ENCODE measurements at places on chromosomes 2 and 18. TPM values are rescaled to one million over a fixed set of nuclear protein-coding genes. Genes with fewer than 3 reads are reported as not detected.

TRIM54 gene
- total RNA-seq: not detected

- no peak for DNase-seq
- H3K36me3 ChIP-seq: no peaks in the 10 kb centered on the region
- H3K27ac ChIP-seq: no peak overlapping the region
- H3K4me1 ChIP-seq: 0 out of 2 replicates have a peak, but pooled peaks cover 7% of the 10 kb centered on the region
- no peak overlapping the region for H3K4me3 ChIP-seq
- no peaks in the 10 kb centered on the region for H3K27me3 ChIP-seq
Measured at GRCh38 chr2:9748577-9748976, 94.7 kb upstream of the TAF1B start.

- H3K36me3 ChIP-seq: no peaks in the 10 kb centered on the region
- no peak overlapping the region for H3K27ac ChIP-seq
- DNase-seq: no peak
- no peaks in the 10 kb centered on the region for H3K4me1 ChIP-seq
- no peak overlapping the region for H3K4me3 ChIP-seq
- H3K27me3 ChIP-seq: no peaks in the 10 kb centered on the region
Measured at GRCh38 chr2:178295115-178295514, 100.8 kb downstream of the OSBPL6 start.

DNA sequence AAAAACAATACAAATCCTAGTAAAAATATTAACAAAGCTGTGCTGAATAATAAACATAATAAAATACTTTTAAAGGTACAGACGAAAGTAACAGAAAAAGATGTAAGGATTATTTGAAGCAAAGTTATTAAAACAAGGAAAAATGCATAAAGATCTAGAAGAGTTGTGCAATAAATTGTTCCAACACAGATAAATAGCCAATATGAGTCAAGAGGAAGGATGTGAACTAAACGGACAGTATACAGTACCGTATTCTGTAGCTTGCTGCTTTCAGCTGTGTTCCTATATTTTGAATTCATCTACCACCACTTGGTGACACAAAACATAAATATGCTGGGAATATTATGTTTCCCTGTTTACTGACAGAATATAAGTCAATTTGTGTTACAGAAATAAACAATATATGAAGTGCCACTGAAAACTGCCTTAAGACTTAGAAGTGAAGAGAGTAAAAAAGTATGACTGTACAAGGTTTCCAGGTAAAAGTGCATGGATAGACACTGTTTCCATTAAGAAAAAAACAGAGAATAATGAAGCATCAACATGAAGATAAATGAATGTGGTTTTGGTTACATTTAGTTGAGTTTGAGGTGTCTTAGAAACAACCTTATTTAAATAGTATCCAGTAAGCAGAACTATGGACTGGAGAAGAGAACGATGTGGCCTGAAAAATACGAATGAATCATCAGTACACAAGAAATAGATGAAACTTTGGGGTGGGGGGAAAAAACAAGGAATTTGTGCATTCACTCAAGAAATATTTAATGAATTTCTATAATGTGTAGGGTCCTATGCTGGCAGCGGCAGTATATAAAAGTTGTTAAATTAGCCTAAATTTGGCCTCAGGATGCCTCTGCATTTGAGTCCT lies 13.1 kb downstream of the PPP3R1 start:
- H3K27me3 ChIP-seq: no peaks in the 10 kb centered on the region
- no peak overlapping the region for H3K4me3 ChIP-seq
- peaks cover 88% of the 10 kb centered on the region for H3K4me1 ChIP-seq
- no peak overlapping the region for H3K27ac ChIP-seq
- DNase-seq: no peak

GRCh38 chr18:65942854-65943253 lies 192.0 kb downstream of the CDH7 start:
- H3K36me3 ChIP-seq: no peaks in the 10 kb centered on the region
- no peak overlapping the region for H3K27ac ChIP-seq
- H3K4me3 ChIP-seq: no peak overlapping the region
- no peak for DNase-seq
- no peaks in the 10 kb centered on the region for H3K4me1 ChIP-seq

DNA sequence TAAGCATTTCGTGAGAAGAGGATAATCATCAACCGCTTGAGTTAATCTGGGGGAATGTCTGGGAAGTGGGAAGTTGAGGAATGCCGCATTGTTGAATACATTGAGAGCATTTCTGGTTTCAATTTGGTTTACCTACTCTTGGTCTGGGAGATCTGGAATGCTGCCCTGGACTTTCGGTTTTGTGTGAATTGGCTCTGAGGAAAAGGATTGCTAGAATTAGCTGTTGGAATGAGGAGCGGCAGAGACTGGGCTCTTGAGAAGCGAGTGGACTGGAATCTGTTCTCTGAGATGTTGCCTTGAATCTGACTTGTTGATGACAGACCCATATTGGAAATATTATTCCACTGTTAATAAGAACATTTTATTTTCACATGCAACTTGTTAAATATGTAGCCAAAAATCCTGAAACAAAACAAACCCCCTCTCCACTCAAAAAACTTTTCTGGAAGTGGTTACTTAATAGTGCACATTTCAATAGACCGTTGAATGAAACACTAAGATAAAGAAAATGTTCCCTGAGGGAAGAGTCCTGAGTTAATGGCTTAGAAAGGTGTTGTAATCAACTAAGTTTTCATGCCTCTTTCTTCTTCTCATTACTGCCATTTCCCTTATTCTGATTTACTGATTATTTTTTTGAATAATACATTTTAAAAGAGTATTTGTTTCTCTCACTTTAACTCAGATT lies 50.8 kb downstream of the PTPRM start:
- H3K4me3 ChIP-seq: no peak overlapping the region
- H3K4me1 ChIP-seq: no peaks in the 10 kb centered on the region
- no peaks in the 10 kb centered on the region for H3K27me3 ChIP-seq
- no peaks in the 10 kb centered on the region for H3K36me3 ChIP-seq

Measured in Karpas-422 (cell line).